AG08395 (cell line): ENCODE measurements at places on chromosomes 7 and 10.
A peak's percentile ranks its signal among the peaks of the same experiment; 100 is the strongest.

GRCh38 chr7:33776788-33777187 is 128.6 kb upstream of the BMPER start:
- no peak for DNase-seq

- DNase-seq = no peak
Observed at GRCh38 chr10:68272833-68273232, 40.9 kb upstream of the ATOH7 start.

- DNase-seq = no peak
Observed at GRCh38 chr10:82213784-82214183, 338.8 kb downstream of the NRG3 start.

DNA sequence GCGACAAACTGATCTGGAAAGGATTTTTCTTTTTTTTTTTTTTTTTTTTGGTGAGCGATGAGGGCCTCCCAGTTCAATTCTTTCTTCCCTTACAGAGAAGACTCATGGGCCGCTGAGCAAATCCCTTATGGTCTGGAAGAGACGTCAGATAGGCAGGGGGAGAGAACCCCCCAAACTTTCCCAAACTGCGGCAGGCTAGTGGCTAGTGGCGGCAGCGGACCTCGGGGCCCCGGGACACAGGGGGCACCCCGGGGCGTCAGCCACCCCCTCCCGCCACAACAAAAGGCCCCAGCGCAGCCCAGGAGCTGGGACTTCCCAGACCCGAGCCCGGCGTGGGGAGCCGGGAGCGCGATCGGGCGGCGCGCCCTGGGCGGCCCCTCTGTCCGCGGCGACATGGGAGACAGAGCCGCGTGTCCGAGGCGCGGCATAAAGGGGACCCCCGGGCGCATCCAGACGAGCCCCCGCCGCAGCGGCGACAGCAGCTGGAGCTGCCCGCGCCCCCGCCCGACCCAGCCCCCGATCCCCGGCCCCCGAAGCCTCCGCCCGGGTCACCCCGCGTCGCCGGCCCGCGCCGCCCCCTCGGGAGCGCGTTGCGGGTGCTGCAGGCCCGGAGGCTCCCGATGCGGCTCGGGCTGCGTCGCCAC is 755 bp downstream of the FAM171A1 start:
- peak; percentile 44 for DNase-seq

- no peak for DNase-seq
Observed at GRCh38 chr7:1748076-1748838, 78.2 kb downstream of the ELFN1 start.

DNA sequence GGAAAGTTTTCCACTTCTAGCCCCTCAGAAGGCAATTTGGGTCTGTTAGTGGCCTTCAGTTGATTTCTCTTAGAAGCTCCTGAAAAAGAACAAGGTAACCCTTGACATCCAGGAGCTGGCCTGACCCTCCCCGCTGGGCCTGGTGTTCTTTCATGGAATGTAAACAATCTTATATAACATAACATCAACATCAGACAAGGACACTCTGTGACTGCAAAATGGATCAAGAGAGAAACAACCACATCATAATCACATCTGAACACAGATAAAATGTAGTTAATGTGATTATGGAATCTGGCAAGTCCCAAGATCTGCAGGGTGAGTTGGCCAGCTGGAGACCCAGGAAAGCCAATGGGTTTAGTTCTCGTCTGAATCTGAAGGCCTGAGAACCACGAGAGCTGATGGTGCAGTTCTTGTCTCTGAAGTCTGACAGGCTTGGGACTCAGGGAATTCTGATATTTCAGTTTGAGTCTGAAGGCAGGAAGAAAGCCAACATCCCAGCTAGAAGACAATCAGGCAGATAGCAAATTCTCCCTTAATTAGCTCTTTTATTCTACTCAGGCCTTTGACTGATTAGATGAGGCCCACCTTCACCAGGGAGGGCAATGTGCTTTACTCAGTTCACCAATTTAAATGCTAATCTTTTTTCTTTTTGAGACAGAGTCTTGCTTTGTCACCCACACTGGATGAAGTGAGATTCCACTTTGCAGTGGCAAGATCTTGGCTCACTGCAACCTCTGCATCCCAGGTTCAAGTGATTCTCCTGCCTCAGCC is 91.4 kb upstream of the NAMPT start:
- no peak for DNase-seq
